Stimulated activated naive CD4-positive, alpha-beta T cell treated with Interleukin-2 at 50 U/mL for 16 hours (primary cell): ENCODE measurements at places on chromosomes 16 and 17.

GRCh38 chr17:17494870-17495535, 1.2 kb downstream of the RASD1 start:
- DNase-seq, result no peak

DNA sequence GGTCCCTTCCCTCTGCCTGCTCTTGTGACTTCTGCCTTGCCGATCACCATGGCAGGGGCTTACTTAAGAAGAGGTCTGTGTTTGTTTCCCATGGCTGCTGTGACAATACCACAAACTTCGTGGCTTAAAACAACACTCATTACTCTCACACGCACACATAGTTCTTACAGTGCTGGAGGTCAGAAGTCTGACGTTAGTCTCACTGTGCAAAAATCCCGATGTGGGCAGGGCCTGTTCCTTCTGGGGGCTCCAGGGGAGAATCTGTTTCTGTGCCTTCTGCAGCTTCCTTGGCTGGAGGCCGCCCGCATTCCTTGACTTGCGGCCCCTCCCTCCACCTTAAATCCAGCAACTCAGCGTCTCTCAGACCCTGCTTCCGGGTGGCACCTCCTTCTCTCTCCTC, 249.2 kb upstream of the GSE1 start:
- DNase-seq, result no peak

DNA sequence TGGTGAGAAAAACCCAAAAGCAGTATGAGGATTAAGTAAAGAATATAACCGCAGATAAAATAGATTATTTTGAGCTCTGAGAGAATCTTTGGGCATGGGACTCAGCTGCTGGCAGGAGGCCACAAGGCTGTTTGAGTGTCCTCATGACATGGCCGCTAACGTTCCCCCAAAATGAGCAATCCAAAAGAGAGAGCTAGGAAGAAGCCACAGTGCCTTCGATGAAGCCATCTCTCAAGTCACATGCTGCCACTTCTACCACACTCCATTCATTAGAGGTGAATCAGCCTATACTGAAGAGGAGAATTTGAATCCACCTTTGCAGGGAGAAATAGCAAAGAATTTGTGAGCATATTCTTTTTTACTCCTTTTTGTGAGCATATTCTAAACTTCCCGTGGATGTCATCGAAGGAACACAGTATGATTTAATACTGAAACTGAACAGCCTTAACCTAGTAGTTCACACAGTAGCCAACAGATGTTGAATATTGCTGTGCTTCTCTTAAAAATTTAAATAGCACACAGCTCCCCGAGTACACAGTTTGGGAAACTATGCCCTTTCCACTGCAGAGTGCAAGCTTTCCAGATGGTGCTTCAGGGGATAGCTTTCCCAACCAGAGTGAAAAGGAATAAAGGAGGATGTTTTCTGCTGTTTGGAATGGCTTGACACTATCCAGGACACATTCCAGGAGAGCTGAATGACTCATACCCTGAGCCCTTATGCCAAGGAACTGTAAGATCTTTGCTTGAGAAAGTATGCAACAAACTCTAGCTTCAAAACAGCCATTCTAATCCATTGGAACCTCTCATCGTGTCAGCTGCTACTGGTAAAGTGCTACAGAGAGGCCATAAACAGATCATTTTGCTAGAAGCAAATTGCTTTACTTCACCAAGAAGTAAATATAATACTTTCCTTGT, 33.9 kb downstream of the ANKFY1 start:
- DNase-seq, result no peak

DNA sequence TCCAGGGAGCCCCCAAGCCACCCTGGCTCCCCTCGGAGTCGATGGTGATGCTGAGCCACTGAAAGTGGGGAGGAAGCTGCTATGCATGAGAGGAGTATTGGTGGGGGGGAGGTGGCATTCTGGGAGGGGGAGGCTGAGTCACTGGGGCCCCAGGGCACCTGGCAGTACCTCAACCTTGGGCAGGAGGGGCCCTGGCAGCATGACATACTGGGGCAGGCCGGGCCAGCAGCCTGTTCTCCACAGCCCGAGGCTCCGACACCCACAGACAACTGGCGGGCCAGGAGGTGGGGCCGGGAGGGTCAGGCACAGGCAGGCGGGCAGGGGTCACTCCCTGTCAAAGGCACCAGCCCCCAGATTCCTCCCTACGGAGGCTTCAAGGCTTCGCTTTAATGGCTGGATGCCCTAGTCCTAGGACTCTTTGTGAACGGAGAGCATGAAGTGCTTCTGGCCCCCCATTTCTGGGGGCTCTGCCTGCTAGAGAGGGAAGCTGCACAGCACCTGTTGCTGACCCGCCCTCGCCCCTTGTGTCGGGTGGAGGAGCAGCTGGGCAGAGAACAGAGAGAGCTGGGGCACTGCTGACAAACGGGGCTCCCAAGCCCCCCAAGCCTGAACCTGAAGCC, 928 bp downstream of the CASKIN2 start:
- no peak for DNase-seq

DNA sequence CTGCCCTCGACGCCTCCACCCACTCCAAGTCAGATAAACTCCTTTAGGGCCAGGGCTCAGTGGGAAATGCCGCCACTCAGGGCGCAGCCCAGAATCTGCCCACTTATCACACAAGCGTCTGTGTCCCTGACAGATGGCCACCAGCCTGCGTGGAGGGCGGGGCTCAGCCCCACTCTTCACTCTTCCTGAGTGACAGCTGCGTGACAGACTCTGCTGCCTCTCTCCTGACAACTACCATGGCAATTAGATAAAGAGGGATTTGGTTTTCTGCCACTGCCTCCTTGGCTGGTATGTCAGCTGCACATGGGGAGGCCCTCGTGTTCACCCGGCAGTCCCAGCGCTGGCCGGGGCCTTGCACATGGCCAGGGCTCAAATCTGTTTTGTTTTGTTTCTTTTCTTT, 96.2 kb downstream of the RTN4RL1 start:
- DNase-seq, result no peak

GRCh38 chr16:57786632-57787518, 15.4 kb downstream of the KIFC3 start:
- no peak for DNase-seq

DNA sequence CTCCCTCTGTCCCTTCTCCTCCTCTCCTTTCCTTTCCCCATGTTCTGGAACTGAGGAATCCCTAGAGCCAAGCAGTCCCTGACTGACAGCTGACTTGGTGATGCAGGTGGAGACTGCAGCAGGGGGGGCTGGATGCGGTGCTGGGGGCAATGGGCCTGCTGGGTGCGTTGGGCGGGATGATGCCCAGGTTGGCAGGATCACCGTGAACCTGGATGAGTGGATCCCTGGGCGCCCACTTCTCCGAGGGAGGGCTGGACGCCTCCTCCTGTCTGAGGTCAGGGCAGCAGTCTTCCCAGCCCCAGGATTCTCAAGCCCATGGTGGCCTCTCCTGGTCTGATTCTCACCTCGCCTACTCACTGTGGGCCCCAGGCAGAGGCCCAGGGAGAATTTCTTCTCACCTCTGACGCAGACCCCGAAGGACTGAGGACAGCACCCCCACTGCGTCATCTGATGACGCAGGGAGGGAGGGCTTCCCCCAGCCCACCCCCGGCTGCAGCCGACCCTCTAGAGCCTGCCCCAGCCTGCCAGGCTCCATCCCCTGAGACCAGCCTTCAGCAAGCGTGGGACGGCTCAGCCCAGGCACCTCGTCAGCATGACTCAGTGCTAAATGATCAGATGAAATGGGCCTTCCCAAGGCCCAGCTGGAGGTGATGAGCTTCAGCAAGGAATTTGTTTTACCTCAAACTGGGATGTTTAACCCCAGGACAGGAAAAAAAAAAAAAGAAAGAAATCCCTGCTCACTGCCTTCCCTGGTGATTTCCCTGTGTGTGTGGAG, 188.0 kb upstream of the TNRC6C start:
- DNase-seq, result no peak

- no peak for DNase-seq
These were observed 1.8 kb upstream of the SYNRG start for GRCh38 chr17:37610971-37611370.

- no peak for DNase-seq
These were observed 6.2 kb upstream of the C1QTNF1 start for GRCh38 chr17:79017546-79018369.

DNA sequence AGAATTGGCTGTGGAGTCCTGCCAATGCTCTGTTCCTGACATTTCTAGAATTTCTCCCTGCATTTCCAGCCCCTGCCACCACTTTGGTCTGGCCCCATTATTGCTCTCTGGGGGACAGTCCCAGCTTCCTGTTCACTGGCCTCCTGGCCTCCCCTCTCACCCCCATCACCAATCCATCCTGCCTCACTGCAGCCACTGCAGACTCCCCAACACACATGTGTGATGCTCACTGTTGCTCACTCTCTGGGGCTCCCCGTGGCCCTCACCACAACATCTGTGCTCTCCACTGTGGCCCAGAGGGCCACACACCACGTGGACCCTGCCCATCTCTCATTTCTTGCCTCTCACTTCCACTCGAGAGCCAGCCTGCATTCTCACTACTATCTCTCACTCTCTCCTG, 64.6 kb downstream of the SREBF1 start:
- DNase-seq, result no peak

- DNase-seq, result no peak
These were observed 75.0 kb downstream of the MMD start for GRCh38 chr17:55346658-55347057.

GRCh38 chr16:8572919-8573724, 17.2 kb downstream of the TMEM114 start:
- DNase-seq, result no peak

DNA sequence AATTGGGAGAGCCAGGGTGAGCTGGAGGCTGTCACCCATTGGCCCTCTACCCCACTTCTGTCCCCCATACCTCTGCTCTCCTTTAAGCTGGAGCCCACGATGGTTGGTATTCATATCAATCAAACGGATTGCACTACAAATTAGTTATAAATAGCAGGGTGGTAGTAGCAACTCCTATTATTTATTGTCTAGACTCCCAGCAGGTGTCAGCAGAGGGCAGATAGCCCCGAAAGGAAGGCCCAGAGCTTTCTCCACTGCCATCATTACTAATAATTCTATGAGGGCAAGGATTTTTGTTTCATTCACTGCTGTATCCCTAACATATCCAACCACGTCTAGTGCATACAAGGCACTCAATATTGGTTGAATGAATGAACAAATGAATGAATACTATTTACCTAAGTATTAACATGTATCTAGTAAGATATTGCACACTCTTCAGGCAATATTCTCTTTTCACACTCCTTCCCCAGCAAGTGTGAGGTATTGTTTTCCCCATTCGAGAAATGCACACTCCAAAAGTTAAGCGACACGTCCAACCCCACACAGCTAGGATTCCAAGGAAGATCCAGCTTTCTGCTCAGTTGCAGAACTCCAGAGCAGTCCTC, 6.3 kb downstream of the C17orf50 start:
- no peak for DNase-seq

GRCh38 chr17:2924211-2924610, 128.0 kb downstream of the RAP1GAP2 start:
- DNase-seq, result no peak

- no peak for DNase-seq
These were observed at the start of gene SMIM22 for GRCh38 chr16:4795181-4795827. Gene SMIM22, plus strand, starts transcription at chr16:4795369. Its CDS starts 366 bp downstream, at chr16:4795735.
